Lower lobe of right lung (tissue), 2 donors: ENCODE measurements at places on chromosomes 4 and X.
A peak's percentile ranks its signal among the peaks of the same experiment; 100 is the strongest.

DNA sequence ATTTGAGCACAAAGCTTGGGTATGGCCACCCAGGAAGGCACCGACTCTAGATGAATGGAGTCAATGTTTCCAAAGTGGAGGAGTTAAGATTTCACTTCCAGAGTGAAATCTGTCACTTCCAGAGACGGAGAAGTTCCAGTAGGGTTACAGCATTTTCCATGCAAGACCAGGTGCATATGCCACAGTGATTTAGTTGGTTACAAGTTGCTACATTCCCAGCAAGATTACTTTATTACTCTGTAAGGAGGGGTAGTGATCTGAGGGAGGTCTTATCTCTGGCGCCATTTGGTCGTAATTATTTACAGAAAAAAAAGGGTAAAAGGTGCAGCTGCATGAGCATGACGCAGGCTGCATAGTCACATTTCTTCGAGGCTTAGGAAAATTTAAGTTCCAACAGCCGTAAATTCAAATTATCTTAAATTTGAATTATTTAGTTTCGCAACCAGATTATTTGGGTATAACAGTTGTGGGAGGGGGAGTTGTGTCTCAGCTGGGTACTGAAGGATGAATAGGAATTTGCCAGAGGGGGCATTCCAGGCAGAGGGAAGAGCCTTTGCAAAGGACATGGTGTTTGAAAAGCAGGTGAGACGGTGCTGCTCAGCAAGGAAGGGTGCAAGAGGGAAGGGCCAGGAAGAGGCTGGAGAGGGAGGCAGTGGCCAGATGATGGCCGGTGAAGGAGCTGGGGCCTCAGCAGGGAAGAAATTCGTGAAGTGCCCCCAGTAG, 17.4 kb upstream of the AFAP1 start:
- no peak for DNase-seq

GRCh38 chr4:4412641-4413372, 25.9 kb downstream of the NSG1 start:
- peak; percentile 18 for DNase-seq

DNA sequence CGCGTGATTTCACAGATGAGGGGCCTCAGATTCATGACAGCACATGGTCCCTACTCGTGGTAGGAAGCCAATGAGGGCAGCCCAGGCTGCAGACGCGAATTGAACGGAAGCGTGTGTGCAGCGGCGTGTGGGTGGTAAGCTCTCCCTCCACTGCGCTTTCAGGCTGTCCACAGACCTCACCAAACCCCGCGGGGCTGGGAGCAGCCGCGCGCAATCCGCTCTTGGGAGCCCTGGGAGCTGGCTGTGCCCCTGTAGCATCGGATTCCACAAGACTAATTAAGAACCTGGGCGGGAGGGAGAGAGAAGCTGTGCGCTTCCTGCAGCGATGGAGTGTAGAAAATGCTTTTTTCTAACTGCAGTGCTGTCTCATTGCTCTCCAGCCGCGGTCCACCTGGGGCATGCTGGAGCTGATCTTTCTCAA, 134.9 kb downstream of the STOX2 start:
- DNase-seq: no peak

- DNase-seq: no peak
These were observed 42.8 kb upstream of the KLF3 start for GRCh38 chr4:38621028-38621684.

GRCh38 chr4:8461086-8461485, 20.5 kb downstream of the TRMT44 start:
- DNase-seq: no peak

DNA sequence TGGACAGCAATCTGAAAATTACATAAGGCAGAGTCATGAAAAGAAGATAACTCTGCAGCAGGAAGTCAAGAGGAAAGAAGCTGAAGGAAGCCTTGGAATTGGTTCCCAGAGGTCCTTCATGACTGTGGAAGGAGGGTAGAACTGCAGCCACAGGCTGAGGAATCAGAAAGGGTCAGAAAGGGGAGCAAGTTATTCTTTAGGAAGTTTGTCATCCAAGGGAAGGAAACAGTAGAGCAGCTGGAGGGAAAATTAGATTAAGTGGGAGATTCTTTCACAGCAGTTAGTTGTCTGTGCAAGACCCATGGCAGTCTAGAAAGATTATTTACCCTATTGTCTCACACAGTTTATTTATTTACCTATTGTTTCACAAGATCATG, 9.3 kb upstream of the ADH1C start:
- no peak for DNase-seq

- no peak for DNase-seq
These were observed 214.0 kb upstream of the UGT8 start for GRCh38 chr4:114384629-114385028.

GRCh38 chr4:105227054-105227453, 80.4 kb downstream of the TET2 start:
- no peak for DNase-seq

DNA sequence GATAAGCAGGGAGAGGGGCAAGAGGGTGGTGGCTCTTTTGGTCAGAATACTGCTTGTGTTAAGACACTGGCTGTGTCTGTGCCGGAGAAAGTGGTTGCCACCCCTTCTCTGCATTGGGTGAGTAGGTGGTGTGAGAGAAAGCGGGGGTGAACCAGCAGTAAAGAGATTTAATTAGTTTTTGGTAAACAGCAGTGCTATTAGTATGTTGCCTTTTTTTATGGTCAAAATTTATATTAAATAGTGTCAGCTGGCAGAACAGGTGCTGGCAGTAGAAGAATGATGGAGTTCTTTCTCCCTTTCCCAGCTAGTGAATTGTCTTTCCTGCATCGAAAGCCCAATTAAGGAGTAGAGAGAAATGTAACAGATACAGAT, 181.6 kb downstream of the LARP7 start:
- DNase-seq: no peak

- no peak for DNase-seq
These were observed 17.6 kb downstream of the SUPT20HL1 start for GRCh38 chrX:24377911-24378468.

DNA sequence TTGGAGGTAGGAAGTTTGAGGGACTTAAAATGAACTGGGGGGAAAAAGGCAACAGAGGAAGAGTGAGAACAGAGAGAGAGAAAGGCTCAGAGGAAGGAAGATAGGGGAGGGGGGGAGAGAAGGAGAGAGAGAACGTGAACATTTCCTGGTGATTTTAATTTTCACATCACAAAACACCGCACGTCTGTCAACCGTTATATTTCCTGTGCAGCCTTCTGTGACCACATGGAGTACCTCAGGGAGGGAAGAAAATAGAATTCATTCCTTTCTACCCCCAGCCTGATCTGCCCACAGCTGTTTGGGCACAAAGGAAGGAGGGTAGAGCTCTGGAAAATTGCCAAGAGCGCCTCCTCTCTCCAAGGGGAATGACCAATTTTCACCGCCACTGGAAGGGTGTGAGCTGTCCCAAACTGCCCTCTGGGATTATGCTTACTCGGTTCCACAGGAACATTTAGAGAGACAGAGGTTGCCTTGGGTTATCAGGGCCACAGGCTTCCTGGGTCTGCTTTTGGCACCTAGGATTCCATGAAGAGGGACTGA, 135.7 kb upstream of the MAMLD1 start:
- no peak for DNase-seq

GRCh38 chrX:97682991-97683840, 799.5 kb downstream of the RPA4 start:
- DNase-seq: no peak

- no peak for DNase-seq
These were observed 7.1 kb upstream of the ELF2 start for GRCh38 chr4:139184129-139184528.

GRCh38 chr4:69485130-69485529, 10.6 kb downstream of the UGT2B4 start:
- DNase-seq: no peak

GRCh38 chr4:95998311-95998710, 158.4 kb downstream of the PDHA2 start:
- no peak for DNase-seq

- no peak for DNase-seq
These were observed 273.1 kb downstream of the DCTD start for GRCh38 chr4:182643801-182644682.

GRCh38 chr4:105594099-105595010, 41.9 kb downstream of the ARHGEF38 start:
- no peak for DNase-seq

DNA sequence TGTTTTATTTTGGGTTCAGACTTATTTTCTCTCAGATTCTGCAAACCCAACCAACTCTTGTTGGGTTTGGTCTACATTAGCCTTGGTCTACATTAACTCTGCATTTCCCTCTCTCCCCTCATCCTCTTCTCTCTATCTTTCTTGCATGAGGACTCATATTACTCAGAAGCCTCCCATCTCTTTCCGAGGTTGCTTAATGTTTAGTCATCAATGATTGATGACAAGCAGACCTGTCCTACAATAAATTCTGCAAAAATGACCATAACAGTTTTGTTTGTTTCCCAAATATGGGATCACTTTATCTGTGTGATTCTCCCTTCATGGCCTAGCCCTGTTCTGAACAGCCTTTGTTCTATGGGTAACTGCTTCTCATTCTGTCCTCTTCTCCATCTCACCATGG, 75.2 kb downstream of the GABRB1 start:
- DNase-seq: no peak

DNA sequence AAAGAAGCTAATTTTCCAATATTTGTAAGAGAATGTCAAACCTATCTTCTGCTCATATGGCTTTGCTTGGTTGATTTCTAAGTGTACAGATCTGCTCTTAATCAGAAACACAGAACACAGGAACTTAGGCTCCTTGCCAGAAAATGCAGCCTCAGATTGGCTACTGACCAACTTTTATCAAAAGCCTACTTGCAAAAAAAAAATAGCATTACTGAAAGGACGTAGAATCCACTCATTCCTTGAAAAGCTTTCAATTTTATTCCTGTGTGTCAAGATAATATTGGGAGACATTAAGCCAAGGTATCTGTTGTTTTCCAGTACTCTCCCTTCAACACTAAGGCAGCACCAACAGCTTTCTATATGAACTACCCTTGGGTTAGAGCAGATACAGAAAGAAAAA, 127.6 kb upstream of the INTU start:
- no peak for DNase-seq

DNA sequence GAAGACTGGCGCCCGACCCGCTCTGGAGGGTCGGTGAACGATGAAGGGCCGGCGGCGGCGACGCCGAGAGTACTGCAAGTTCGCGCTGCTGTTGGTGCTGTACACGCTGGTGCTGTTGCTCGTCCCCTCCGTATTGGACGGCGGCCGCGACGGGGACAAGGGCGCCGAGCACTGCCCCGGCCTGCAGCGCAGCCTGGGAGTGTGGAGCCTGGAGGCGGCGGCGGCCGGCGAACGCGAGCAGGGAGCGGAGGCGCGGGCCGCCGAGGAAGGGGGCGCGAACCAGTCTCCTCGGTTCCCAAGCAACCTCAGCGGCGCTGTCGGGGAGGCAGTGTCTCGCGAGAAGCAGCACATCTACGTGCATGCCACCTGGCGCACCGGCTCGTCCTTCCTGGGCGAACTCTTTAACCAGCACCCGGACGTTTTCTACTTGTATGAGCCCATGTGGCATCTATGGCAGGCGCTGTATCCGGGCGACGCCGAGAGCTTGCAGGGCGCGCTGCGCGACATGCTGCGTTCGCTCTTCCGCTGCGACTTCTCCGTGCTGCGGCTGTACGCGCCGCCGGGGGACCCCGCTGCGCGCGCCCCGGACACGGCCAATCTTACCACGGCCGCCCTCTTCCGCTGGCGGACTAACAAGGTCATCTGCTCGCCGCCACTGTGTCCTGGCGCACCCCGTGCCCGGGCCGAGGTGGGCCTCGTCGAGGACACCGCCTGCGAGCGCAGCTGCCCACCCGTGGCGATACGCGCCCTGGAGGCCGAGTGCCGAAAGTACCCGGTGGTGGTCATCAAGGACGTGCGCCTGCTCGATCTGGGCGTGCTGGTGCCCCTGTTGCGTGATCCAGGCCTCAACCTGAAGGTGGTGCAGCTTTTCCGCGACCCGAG, 568 bp downstream of the CHST7 start:
- peak; percentile 73 for DNase-seq

GRCh38 chr4:100113096-100113495, 77.2 kb downstream of the DDIT4L start:
- no peak for DNase-seq

- DNase-seq: no peak
These were observed 1.4 kb downstream of the GRPEL1 start for GRCh38 chr4:7066493-7066892.

DNA sequence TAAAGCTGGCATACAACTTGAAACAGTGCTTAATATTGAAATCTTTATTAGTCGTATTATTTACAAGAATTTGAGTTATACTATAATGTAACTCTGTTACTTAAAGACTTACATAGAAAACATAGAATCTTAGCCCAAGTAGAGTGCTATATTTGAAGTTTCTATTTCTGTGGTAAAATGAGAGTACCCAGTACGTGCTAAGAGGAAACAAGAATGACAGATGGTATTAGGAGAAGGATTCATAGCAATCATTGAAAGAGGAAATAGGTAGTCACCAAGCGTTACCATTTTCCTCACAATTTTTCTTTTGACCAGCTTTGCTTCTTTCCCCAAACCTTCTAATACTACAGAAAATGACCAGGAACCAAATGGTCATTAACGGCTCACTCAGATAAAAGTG, 412.1 kb upstream of the GRIA3 start:
- no peak for DNase-seq

GRCh38 chr4:139950568-139950967, 203.4 kb downstream of the MAML3 start:
- peak; percentile 44 for DNase-seq

- no peak for DNase-seq
These were observed 26.1 kb downstream of the GK start for GRCh38 chrX:30679369-30679768.

DNA sequence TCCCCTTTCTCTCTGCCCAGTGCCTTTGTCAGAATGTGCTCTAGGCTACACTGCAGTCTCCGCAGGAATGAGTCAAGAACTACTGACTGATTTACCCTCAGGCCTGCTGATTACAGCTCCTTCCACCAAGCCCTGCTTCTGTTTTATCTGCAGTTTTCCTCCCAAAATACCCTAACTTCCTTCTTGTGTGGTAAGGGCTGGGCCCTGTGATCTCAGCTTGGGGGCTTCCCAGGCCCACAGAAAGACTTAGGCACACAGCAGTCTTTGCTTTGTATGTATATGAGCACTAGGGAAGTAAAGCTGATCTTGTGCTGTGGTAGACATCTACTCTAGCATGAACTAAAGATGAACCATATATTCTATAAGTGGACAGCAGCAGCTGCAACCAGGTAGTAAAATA, 18.8 kb downstream of the PAK3 start:
- DNase-seq: no peak
